ENCODE measurements at places on chromosomes 3 and 15. TPM values are rescaled to one million over a fixed set of nuclear protein-coding genes. Genes with fewer than 3 reads are reported as not detected.

DNA sequence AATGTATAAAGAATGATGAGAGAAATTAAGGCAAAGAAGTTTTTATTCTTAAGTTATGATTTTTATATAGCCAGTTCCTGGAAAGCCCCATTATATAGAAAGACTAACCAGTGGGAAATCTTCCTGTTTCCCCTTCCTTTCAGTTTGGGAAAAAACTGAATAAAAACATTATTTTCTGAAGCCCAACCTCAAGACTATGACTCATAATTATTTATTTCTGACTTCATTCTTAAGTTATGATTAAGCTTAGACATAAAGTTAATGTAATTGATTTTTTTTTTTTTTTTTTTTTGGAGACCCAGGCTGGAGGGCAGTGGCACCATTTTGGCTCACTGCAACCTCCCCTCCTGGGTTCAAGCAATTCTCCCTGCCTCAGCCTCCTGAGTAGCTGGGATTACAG lies 55.8 kb downstream of the TRPC1 start:
- no peak for DNase-seq

GRCh38 chr15:41492597-41493204 lies 973 bp upstream of the ITPKA start:
- DNase-seq = no peak

- no peak for DNase-seq
Observed at GRCh38 chr15:77774350-77774749, 141.6 kb upstream of the LINGO1 start.

DNA sequence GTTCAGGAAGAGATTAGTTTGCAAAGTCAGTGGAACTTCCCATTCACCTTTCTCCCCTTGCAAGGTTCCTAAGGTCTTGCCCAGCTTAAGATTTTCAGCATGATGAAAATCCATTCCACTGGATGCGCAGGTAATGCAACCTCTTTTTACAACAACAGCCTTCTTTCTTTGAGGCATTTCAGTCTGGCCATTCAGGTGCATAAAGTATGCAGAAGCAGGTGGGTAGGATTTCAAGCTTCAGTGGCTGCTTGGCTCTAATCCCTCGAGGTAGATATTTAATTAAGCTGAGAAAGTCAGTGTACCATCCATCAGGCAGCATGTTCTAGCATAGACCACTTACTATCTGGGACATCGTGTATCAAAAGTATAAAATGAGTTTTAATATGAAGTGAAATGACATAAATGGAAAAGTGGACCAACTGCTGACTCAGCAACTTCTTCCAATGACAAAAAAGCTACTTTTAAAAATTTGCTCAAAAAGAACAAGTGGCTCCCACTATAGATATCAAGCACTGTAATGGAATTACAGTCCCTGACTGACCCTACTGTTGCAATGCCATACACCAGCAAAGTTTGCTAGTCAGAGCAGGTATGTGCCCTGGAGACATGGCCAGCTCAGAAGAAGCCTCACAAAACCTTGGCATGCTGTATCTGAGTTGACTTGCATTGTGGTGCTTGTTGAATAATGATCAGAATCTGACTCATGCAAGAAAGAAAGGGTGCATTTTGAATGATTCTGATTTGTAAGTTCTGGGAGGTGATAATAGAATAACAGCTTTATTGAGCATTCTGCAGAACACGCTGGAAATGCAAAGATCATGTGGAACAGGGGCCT lies 459.9 kb upstream of the MCTP2 start:
- DNase-seq = no peak

DNA sequence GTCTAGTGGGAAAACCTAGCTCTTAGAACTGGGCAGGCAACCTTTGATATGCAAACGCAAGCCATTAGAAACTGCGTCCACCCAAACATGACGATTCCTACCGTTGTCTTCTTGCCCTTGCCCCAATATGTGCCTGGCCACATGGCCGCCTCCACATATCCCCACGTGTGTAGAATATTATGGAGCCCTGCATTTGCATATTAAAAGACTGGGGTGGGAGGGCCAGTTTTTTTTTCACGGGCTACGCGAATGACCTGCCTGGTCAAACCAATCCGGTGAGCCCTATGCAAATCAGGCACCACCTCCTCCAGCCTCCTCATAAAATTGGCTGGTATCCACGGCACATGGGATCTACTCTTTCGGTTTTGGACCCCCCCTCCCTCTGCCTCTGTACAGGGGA lies 381.0 kb upstream of the RGMA start:
- DNase-seq = no peak

GRCh38 chr15:84629033-84629432 lies 25.1 kb downstream of the WDR73 start:
- DNase-seq = no peak

GRCh38 chr3:188002626-188003138 lies 151.3 kb upstream of the LPP start:
- DNase-seq = no peak

DNA sequence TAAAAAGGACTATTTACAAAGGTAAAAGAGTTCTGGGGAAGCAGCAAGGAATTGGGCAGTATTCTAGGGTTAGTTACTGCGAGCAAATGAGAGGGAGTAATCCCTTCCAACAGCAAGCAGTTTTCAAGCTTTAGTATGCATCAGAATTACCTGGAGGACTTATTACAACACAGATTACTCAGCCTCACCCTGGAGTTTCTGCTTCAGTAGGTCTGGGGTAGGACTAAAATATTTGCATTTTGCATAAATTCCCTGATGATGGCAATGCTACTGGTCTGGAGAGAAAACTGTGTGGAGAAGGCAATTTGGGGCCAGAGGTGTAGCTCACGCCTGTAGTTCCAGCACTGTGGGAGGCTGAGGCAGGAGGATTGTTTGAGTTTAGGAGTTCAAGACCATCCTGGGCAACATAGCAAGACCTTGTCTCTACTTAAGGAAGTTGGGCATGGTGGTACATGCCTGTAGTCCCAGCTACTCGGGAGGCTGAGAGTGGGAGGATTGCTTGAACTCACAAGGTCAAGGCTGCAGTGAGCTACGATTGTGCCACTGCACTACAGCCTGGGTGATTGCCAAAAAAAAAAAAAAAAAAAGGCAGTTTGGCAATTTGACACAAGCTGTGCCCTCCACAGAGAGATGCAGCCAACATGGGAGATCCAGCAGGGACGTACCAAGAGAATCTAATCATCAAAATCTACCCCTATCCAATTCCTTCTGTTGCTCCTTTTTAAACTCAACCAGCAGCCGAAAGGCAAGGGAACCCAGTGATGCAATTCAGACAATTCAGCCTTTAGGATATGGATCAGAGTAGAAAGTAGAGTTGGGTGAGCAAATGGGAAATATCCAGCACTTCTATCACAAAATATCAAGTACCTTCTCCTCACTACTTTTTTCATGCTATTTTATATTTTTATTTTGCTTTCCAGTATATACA lies 27.1 kb upstream of the AP4E1 start:
- no peak for DNase-seq

DNA sequence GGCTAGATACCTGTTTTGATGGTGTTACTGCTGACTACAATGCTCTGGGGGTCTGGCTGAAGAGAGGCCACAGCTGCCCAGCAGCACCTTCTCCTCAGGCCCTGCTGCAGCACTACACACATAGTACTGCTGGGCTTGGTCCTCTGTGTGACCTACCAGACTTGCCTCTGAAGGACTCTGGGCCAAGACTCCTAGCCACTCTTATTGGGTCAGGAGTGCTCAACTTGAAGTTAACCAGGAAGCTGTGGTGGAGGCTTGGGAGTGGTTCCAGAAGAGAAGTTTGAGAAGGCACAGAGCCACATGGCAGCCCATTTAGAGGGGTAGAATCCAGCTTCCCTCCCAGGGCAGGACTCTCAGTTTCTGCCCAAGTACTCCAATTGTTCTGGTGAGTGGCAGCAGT lies 16.6 kb downstream of the ELP6 start:
- no peak for DNase-seq

GRCh38 chr3:109597444-109597843 lies 260.1 kb upstream of the DPPA4 start:
- no peak for DNase-seq

- no peak for DNase-seq
Observed at GRCh38 chr15:80932513-80932815, 57.2 kb downstream of the MESD start.

GRCh38 chr3:9222049-9222448 lies 27.4 kb downstream of the SRGAP3 start:
- no peak for DNase-seq

GRCh38 chr3:111324645-111325044 lies 217.4 kb upstream of the CD96 start:
- DNase-seq = no peak

DNA sequence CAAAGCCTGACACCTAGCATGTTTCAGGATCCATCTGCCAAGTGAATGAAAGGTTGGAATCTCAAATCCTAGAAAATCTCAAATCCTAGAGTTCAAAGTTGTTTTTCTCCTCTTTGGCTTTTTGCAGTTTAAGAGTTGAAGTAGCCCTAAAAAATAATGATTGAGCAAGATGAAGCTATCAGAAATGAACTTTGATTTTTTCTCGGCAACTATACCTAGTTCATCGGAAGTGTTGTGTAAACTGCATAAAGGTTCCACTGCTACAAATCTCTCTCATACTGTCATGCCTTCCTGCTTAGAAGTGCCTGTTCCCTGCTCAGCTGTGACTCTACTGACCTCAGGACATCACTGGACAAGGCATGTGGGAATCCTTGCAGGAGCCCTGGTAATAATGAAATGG lies 35.8 kb upstream of the FOXB1 start:
- DNase-seq = no peak

DNA sequence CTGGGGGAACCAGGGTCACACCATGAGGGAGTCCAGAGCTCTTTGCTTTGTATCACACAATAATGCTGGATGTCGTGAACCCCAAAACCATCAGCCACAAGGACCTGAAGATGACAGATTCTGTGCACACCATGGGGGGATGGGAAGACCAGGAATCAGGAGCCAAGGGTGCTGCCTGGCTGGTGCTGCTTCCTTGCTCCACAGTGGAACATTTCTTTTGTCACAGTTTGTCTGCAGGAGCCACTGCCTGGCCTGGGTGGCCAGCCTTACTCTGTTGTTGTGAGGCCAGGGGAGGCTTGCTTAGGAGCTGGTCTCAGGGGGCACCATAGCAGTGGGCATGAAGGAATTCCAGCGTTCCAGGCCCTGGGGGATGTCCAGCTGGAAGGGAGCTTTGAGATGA lies 6.5 kb upstream of the TGM5 start:
- DNase-seq = no peak

DNA sequence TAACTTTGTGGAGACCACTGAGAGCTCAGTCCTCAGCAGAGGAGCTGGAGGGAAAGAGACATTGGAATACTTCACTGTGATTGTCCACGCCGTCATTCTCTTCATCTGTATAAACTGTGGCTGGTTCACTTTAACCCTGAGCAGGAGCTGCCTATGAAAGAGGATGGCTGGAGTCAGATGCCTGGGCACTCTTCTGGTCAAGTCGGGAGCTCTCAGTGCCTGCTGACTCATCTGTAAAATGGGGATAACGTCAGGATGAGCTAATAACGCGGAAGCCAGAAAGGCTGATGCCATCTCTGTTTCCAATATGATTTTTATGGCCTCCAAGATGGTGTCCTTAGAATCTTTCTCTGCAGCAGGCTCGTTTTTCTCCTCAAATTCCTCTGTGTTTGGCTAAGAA lies 51.6 kb upstream of the MRPS22 start:
- DNase-seq = no peak

DNA sequence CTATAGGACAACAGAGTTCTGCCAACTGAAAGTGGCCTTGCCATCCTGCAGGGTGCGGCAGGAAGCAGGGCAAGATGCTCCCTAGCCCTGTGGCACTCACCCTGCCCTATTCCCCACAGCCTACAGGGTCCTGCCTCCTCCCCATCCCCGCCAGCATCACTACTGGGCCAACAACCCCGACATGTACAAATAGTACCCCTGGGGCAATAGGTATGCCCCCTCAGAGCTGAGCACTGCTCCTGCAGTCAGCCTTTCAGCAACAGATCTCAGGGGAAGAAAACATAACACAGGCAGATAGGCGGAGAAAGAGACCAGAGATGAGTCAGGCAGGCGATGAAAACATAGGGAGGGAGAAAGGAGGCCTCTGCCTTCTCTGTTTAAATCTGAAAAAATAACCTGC lies 74.7 kb downstream of the XXYLT1 start:
- no peak for DNase-seq

DNA sequence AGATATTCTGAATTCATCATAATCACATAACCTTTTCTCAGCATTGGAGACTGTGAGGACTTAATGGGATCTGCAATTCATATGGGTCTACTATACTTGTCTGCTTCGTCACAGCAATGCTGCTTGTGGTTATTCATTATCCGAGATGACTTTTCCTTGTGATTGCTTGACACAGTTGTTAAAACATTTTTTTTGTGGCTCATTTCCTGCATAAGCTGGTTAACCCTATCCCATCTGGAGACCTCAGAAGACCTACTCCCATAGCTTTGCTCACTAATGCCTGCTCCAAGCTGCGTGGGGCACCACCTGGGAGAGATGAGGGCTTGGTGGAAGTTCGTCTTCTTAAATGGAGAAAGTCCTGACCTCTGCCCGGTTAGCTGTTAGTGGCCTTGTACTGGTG lies 360.8 kb downstream of the CHST2 start:
- no peak for DNase-seq

- no peak for DNase-seq
Observed at GRCh38 chr3:47073685-47074084, 90.2 kb downstream of the SETD2 start.

- no peak for DNase-seq
Observed at GRCh38 chr15:63931556-63931955, 97.8 kb upstream of the HERC1 start.

Gene MRPL46
- 28.4 TPM for total RNA-seq

Gene IGSF11
- total RNA-seq = 1.9 TPM

Gene TEX55
- total RNA-seq = not detected

Gene PCLAF
- 94.2 TPM for total RNA-seq

Gene HCLS1
- total RNA-seq = 316 TPM

Gene CIAO2A
- total RNA-seq = 61.5 TPM

Gene GOLGA8N
- 44.6 TPM for total RNA-seq

Gene FOXB1
- total RNA-seq = 0.74 TPM

Gene REC114
- not detected for total RNA-seq

Gene CACNA1D
- not detected for total RNA-seq

Gene GASK1A
- not detected for total RNA-seq

Data from activated naive CD8-positive, alpha-beta T cell treated with anti-CD3 and anti-CD28 coated beads, Interleukin-2, amount 10 ng/mL, durations not matched to agents 7 days and 5 days (primary cell).